CD4-positive, alpha-beta T cell treated with Interferon alpha-2 for 1 hour (primary cell): ENCODE measurements at places on chromosomes 1 and 21.
A peak's percentile ranks its signal among the peaks of the same experiment; 100 is the strongest.

GRCh38 chr1:236604905-236605806, 840 bp upstream of the HEATR1 start:
- no peak for DNase-seq

- DNase-seq: no peak
Measured at GRCh38 chr1:93815366-93816110, 63.5 kb downstream of the DNTTIP2 start.

- no peak for DNase-seq
Measured at GRCh38 chr1:172269644-172270043, 150.8 kb upstream of the C1orf105 start.

- no peak for DNase-seq
Measured at GRCh38 chr1:151222130-151222529, 23.8 kb downstream of the PIP5K1A start.

DNA sequence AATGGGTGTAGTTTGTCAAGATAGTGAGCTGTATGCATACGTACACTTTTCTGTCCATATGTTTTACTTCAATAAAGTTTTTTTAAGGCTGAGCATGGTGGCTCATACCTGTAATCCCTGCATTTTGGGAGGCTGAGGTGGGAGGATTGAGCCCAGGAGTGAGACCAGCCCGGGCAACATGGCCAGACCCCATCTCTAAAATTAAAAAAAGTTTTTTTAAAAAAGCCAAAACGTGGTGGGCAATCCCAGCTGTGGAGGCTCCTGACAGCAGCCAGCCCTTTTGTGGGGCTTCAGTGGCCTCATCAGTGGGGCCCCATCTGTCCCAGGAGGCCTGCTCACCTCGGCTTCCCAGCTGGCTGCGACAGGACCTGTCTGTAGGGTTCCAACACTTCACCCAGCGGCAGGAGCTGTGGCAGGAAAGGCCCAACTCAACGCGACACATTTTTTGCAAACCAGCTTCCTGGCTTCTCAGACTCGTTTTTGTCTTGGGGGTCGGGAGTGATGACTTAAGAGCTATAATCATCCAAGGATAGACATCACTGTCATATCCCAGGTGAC, 56.9 kb upstream of the LBR start:
- no peak for DNase-seq

- DNase-seq: no peak
Measured at GRCh38 chr1:39957299-39958015, 2.5 kb downstream of the MFSD2A start.

- no peak for DNase-seq
Measured at GRCh38 chr1:225847610-225848009, 34.6 kb downstream of the TMEM63A start.

- peak; percentile 12 for DNase-seq
Measured at GRCh38 chr1:36323636-36324352, at the start of gene EVA1B. TSS of gene EVA1B (minus strand) at chr1:36323645. CDS start at chr1:36323037, 608 bp downstream.

DNA sequence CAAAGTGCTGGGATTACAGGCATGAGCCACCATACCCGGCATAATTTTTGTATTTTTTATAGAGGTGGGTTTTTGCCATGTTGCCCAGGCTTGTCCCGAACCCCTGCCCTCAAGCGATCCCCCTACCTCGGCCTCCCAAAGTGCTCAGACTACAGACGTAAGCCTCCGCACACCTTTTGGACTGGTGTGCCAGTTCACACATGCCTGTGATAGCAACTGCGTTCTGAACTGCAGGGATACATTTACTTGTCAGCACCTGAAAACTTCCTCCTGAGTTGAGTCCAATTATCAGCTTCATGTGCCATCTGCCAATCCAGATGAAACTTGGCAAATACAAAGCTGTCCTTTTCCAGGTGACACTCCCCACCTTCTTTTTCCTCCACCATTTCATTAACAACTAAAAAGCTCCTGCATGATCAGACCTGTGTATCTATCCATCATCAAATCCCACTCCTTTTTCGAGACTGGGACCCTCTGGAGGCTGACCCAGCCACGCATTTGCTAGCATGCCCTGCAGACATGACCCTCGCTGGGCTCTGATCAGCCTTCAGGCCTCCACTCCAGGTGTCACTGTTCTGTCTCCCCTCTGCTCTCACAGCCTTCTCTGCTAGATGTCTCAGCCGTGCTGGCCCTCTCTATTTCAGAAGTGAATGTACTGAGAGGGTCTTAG, 2.1 kb upstream of the DEGS1 start:
- no peak for DNase-seq

DNA sequence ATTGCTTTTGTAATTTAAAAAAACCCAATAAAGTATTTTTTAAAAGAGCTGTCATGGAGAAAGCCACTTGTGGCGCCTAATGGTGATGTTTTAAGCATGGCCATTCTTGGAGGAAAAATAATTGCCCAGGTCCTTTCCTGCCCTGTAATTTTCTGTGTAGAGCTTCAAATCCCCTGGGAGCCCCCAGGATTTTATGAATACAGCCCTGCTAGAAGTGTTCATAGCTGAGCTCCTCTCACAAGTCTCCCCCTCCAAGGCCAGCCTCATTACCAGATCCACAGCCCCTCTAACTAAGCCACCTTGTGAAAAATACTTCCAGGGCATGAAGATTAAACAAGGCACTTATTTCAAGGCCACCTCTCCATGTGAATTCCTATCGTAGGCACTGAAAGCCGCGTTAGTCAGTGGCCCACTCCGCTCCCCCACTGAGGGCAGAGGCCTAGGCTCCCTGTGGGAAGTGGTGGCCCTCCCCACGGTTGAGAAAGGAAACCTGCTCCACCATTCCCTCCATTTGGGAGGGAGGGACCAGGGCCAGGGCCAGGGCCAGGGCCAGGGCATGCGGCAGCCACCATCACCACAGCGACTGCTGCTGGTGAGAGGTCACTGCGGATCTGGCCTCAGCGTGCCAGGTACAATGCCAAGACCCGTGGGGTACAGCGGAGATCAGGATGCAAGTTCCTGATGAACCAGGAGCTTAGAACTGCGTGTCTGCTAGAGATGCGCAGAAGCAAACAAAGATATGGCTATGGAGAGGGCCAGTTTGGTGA, 83.1 kb downstream of the KCNN3 start:
- DNase-seq: no peak

DNA sequence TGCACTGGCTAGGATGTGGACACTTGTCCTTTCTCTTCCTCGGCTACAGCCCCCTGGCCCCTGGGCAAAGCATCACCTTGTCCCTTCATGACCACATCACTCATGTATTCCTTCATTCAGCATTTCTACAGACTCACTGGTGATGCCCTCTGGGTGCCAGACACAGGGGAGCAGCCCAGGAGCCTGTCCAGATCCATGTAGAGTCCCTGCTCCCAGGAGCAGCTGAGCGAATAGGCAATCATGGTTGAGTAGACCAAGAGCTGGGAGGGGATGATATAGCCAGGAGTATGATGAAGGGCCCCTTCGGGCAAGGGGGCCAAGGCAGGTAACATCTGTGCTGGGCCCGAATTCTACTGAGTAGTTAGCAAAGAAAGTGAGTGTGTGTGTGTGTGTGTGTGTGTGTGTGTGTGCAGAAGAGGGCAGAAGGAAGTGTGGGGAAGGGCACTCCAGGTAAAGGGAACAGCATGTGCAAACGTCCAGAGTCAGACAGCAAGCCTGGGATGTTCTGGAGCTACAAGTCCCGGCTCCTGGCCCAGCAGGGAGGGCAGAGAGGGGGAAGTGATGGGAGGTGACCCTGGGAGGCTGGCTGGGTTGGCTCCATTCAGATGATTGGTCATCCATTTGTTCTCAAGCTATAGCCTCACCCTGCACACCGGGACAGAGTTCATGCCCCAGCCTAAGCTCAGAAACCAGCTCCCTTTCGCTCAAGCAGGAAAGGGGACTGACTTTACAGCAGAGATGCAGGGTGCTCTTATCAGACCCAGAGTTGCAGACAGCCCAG, 21.0 kb upstream of the PIK3CD start:
- peak; percentile 22 for DNase-seq

DNA sequence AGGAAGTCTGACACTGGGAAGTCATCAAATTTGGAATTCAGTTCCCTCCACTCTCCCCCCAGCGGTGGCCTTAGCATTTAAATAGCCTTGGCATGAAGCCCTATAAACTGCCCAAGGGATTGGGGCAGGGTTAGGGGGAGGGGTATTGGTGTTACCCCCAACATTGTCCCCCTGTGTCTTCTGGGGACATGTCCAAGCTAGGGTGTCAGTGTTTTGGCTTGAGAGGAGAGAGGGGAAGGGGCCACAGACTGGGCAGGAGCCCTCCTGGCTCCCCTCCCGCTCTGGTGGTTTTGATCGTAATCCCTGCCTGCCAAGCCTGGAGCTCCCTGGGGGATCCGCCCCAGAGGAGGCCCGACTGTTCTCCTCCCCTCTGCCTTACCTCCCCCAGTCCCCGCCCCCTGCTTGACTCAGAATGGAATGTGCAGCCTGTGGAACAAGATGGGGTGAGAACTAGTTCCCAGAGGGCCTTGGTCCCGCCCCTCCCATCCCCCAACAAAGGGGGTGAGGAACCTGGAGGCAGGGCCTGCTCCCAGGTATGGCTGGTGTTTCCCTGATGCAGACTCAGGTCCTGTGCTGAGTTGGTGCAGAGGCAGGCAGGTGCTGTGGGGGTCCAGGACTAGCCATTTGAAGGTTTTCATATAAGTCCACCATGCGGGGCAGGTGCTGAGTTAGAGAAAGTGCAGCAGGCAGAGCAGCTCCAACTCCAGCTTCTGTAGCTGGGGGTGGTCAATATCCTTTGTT, 7.4 kb downstream of the SOX13 start:
- DNase-seq: no peak

DNA sequence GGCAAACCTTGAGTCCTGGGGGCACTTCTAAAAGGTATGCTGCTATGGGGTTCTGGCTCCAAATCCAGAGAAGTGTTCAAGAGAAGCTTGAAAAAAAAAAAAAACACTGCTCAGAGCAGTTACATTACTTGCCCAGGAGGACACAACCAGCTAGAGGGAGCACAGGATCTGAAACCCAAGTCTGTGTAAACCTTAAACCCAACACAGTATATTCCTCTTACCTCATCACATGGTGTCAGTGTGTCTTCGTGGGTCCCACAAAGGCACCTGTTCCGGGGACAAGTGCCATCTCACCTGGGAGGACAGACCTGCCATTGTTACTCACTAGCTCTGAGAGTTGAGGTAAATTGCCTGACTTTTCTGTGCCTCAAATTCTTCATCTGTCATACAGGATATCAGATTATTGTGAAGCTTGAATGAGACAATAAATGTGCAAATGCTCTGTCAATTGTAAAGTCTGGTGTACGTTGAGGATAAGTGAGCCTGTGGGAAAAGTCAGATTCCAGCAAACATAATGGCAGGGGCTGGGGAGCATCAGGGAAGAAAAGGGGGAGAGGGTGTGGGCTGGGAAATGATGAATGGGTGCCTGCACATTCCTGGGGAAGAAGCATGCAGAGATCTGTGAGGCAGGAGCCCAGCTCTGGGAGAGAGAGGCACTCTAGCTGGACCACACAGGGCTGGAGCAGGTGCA, 170.4 kb upstream of the ZC3H12A start:
- DNase-seq: no peak

DNA sequence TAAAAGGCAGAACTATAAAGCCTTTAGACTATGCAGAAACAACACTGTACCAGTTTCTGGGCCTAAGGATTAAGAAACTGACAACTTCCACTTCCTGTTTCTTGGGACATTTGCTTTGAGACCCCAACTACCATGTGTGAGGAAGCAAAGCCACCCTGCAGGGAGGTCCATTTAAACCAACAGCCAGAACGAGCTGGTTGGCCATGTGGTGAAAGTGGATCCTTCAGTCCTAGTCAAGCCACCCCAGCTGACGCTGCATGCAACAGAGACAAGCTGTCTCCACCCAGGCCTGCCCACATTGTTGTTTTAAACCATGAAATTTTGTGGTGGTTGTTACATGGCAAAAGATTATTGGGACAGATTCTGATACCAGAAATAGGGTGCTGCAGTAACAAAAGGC, 31.8 kb upstream of the SLFNL1 start:
- no peak for DNase-seq

DNA sequence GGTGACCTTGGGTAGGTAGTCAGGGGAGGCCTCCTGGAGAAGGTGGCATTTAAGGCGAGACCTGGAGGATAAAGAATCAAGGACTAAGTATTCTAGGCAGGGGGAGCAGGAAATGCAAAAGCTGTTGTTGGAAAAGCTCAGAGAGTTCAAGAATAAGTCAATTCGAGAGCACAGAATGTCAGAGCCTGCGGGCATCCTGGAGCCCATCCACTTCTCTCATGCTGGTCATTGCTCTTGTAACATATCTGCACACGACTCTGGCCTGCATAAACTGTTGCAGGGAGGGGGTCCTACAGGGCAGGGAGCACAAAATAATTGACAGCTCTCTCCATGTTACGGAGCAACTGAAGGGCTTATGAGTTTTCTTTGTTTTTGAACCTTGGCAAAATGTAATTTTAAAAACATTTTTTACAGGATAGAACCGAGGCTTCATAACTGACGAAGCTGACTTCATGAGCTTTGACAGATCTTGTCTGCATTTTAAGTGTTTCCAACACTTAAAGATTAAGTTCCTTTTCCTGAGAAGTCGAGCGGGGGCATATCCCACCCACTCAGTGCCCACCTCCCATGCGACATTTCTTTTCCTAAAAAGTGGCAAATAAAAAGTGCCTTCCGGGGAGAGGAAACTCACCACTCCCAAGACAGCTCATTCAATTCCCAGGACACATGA, 4.2 kb downstream of the PLA2G5 start:
- DNase-seq: no peak

GRCh38 chr1:102185260-102185659, 188.5 kb upstream of the OLFM3 start:
- no peak for DNase-seq

DNA sequence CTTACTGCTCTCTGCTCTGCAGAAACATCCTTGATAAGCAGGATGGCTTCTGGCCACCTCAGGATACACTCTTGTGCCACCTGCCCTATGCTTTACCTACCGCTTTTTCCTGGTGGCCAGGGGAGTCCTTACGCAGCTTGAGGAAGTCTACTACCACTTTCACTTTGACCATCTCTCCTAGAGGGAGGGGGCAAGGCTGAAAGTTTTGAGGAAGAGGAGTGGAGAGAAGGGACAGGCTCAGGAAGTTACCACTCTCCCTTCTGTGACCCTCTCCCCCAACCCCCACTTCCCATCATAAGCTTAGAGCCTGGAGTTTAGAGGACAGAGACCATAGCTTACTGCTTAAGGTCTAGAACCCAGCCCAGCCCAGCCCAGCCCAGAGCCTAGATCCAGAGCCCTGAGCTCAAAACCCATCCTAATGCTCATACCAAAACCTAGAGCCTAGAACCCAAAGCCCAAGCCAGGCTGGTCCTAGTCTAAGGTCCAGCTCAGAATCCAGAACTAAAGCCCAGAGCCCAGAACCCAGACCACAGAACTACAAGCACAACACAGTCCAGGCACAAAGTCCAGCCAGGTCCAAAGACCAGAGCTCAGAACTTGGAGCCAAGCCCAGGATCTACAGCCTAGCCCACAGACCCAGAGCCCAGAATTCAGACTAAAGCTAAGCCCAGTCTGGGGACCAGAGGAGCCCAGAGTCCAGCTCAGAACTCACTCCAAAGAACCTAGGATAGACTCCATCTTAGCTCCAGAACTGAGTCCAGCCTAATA, 18.0 kb upstream of the MFSD2A start:
- DNase-seq: no peak

DNA sequence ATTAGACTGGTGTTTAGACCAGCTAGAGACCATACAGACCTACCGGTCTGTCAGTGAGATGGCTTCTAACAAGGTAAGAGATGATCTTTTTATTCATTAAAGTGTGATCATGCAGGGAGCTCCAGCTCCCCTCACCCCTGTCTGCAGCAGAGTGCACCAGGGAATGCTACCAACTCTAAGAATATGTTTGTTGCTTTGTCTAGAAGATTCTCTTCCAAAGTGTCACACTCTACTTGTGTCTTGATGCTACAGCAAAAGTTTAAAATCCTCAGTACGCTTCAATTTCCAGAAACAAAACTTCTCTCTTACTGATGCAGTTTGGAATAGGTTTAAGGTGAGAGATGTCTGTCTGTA, 201.4 kb upstream of the SGIP1 start:
- DNase-seq: no peak

GRCh38 chr1:117618450-117619122, 12.7 kb downstream of the TENT5C start:
- peak; percentile 3 for DNase-seq
